ENCODE measurements at places on chromosomes 2 and 18.

GRCh38 chr2:234251326-234252271 is 201.1 kb downstream of the SPP2 start:
- H3K4me1 ChIP-seq, result peaks cover 17% of the 10 kb centered on the region
- DNase-seq, result no peak
- no peaks in the 10 kb centered on the region for H3K27me3 ChIP-seq

DNA sequence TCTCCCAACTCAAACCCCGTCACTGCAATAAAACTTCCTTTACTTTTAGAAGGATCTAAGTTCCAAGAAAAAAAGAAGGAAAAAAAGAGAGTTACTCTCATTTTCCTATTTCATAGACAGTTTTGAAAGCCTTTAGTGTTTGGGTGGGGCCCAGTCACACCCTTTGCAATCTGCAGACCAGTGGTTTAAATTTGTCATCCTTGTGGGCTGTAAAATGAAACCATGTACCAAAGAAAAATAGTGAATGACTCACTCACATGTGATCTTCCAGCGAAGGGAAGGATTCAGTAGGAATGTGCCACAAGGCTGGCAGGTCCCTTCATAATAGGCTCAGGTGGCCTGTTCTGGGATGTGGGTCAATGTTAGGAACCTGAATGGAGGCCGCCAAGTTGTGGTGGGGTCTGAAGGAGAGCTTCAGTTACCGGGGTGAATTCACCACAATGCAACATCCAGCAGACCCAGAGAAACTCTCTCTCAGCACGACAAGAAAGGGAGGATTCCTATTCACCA is 28.3 kb downstream of the ANXA4 start:
- no peaks in the 10 kb centered on the region for H3K27me3 ChIP-seq
- H3K4me1 ChIP-seq, result peaks cover 10% of the 10 kb centered on the region
- peak; percentile 44 for DNase-seq
- no peaks in the 10 kb centered on the region for H3K36me3 ChIP-seq
- no peak overlapping the region for H3K27ac ChIP-seq

DNA sequence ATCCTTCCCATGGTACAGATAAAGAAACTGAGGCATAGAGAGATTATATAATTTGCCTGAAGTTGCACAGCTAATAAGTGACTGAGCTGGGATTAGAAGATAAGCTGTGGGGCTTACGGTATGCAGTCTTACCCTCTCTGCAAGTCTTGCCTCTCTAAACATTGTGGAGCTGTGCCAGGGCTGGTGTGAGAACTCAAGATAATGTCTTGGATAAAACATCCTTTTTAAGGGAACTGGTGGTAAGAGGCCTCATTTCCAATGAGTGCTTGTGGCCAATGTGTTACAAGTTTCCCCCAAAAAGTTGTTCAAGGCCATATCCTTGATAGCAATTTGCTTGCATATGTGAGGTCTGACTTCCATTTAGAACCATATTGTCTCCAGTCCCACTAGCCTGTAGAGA is 84.3 kb upstream of the ETAA1 start:
- no peak overlapping the region for H3K27ac ChIP-seq
- DNase-seq, result no peak
- H3K27me3 ChIP-seq, result no peaks in the 10 kb centered on the region
- no peaks in the 10 kb centered on the region for H3K4me1 ChIP-seq
- H3K36me3 ChIP-seq, result no peaks in the 10 kb centered on the region

DNA sequence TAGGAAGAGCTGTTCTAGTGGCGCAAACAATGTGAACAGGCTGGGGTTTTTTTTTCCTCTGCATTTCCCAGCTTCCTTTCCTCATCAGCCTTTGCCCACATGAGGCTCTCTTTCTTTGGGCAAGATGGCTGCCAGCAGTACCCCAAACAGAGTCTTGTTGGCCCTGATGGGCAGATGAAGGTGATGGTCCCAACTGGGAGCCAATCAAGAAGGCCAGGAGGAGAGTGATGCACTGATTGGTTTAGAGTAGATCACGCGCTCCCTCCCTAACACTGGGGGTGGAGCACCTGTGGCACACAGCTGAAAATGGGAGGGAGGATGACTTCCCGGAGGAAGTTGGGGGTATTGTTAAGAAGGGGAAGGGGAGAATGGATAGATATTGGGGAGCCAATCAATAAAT is 96.3 kb upstream of the FZD7 start:
- DNase-seq, result no peak
- H3K4me3 ChIP-seq, result no peak overlapping the region
- H3K36me3 ChIP-seq, result no peaks in the 10 kb centered on the region
- H3K27ac ChIP-seq, result no peak overlapping the region
- no peaks in the 10 kb centered on the region for H3K27me3 ChIP-seq

- no peak overlapping the region for H3K27ac ChIP-seq
- no peaks in the 10 kb centered on the region for H3K4me1 ChIP-seq
- H3K4me3 ChIP-seq, result no peak overlapping the region
- no peaks in the 10 kb centered on the region for H3K27me3 ChIP-seq
- peak; percentile 6 for DNase-seq
- H3K36me3 ChIP-seq, result no peaks in the 10 kb centered on the region
These were observed 191.3 kb downstream of the MYO1B start for GRCh38 chr2:191436368-191437055.

DNA sequence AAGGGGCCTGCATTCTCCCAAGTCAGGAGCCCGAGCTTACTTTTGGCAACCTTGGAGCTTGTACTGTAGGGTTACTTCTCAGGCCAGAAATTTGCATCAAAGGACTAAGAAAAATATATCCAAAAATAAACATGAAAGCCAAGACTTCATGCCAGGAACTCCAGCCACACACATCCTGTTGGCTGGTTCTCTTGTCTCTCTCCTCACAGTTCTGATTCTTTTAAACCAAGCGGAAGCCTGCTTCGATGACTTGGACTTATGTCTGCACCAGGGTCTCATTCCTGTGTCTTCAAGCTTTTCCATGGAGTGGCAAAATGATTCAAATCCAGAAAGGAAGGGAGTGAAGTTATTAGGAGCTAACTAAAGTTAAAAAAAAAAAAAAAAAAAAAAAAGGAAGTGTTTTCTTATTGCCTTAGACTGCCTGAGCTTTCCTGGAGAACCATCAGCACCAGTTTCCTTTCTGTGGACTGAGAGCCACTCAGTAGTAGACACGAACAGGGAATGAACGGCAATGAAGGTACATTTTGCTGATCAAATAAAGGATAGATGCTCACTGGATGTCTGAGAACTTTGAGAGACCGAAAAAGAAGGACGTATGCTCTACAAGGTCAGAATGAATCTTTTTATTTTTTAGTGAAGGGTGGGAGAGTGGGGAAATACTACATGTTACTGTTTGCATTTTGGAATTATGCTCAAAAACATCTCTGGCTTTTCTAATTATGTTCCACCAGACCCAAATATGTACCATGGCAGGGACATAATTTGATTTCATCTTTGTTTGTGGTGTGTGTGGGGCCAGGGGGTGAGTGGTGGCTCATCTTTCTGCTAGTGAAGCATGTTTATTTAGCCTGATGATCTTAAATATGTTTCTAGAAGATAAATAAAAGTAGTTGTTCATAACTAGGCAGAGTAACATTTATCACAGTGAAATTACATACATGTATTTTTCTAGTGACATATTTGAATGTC is 86.0 kb downstream of the RAPGEF4 start:
- DNase-seq, result no peak
- no peak overlapping the region for H3K27ac ChIP-seq
- H3K27me3 ChIP-seq, result no peaks in the 10 kb centered on the region
- H3K36me3 ChIP-seq, result no peaks in the 10 kb centered on the region

DNA sequence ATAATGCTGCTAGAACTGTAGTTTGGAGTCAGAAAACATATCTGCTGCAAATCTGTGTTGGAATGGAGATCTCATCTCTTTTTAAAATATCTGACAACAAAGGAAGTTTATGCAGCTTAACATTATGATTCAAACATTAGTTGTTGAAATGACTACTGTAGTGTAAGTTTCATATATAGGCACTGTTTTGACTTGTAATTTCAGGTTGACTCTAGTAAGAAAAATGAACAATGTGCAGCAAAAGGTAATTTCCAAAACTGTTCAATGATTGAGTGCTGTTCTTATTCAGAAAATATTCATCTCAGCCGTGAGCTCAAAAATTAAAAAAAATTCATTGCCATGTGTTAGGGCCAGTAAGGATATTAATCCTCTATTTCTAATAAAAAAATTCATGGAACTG is 48.5 kb downstream of the CCDC138 start:
- H3K27ac ChIP-seq, result no peak overlapping the region
- no peak overlapping the region for H3K4me3 ChIP-seq
- peak; percentile 41 for DNase-seq
- H3K4me1 ChIP-seq, result no peaks in the 10 kb centered on the region
- no peaks in the 10 kb centered on the region for H3K27me3 ChIP-seq
- H3K36me3 ChIP-seq, result no peaks in the 10 kb centered on the region

DNA sequence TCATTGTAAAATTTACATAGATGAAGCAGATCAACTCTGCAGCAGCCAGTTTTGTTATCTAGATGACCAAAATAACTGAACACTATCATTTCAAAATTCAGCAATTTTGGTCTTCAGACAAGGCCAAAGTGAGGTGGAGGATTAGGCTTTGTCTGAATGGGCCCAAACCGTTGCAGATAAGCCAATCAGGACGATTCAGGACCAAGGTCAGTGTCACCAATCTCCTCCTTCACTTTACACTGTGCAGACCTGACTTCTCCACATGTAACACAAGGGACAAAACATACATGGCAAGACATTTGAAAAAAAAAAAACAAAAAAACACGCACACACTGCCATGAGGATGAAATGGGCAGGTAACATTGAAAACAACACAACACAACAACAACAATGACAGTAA is 211.2 kb downstream of the NAPG start:
- H3K27ac ChIP-seq, result no peak overlapping the region
- H3K4me1 ChIP-seq, result no peaks in the 10 kb centered on the region
- no peak overlapping the region for H3K4me3 ChIP-seq
- H3K27me3 ChIP-seq, result no peaks in the 10 kb centered on the region
- no peak for DNase-seq

- no peak overlapping the region for H3K4me3 ChIP-seq
- H3K36me3 ChIP-seq, result peaks cover 10% of the 10 kb centered on the region
- no peaks in the 10 kb centered on the region for H3K4me1 ChIP-seq
- H3K27ac ChIP-seq, result no peak overlapping the region
- DNase-seq, result no peak
- H3K27me3 ChIP-seq, result no peaks in the 10 kb centered on the region
These were observed 98.1 kb upstream of the ACAA2 start for GRCh38 chr18:49911427-49911826.

DNA sequence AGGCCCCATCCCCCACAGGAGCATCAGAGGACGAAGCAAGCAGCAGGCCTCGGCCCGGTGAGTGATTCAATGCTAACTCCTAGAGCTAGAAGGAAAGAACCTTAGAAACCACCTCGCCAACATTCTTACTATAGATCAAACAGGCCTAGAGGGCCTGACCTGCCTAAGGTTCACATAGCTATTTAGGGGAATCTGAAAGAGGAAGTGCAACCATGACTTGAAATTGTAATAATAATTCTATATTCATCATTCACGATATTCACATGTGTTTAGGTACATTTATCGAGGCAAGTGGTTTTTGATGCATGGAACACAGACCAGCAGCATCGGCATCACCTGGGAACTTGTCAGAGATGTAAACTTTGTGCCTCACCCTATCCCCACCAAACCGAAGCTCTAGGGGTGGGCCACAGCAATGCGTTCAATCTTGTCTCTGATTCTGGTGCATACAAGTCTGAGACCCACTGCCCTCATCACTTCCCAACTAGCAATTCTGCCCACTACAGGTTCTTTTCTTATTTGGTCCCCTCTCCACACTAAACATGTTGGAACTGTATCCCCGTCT is 78.0 kb upstream of the DNMT3A start:
- no peaks in the 10 kb centered on the region for H3K4me1 ChIP-seq
- H3K27me3 ChIP-seq, result no peaks in the 10 kb centered on the region
- no peak for DNase-seq
- H3K4me3 ChIP-seq, result no peak overlapping the region

- no peak overlapping the region for H3K4me3 ChIP-seq
- H3K27me3 ChIP-seq, result no peaks in the 10 kb centered on the region
- H3K27ac ChIP-seq, result no peak overlapping the region
- H3K36me3 ChIP-seq, result no peaks in the 10 kb centered on the region
- no peak for DNase-seq
These were observed 95.3 kb upstream of the CAVIN2 start for GRCh38 chr2:191942090-191942738.

DNA sequence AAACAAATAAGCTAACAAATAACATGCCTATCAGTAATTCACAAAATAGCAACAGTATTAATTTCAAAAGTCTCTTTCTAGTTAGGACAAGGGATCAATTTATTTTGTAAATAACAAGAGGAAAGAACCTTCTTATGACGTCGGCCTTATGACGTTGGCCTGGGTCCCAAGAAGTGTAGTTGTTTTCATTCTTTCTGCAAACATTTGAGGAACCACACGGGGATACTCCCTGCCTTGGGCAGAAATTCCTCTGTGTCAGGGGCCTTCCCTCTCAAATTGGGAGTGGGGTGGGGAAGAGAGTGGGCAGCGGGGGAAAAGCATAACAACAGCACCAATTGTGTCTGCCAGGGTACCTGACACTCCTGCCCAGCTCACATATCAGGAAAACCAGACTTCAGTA is 1.3 kb downstream of the CCDC68 start:
- no peak overlapping the region for H3K27ac ChIP-seq
- DNase-seq, result no peak
- H3K36me3 ChIP-seq, result no peaks in the 10 kb centered on the region
- H3K4me1 ChIP-seq, result no peaks in the 10 kb centered on the region
- H3K27me3 ChIP-seq, result no peaks in the 10 kb centered on the region
- H3K4me3 ChIP-seq, result no peak overlapping the region

DNA sequence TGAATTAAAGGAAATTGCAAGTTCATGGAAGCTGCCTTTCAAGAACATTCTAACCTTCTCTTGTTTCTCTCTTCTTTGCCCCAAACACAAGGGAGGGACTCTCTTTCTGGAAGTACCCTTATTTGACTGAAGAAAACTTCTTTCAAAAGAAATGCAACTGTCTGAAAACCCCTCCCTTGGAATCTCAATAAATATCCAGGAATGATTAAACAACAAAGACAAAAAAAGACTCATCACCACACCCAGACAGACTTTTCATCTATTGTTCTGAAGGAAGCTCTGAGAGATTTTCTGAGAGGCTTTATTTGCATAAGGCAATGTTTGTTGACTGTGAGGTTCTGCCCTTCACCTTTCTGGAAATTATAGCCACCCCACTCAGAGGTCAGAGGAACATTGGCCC is 1260.9 kb downstream of the LRP1B start:
- H3K4me1 ChIP-seq, result no peaks in the 10 kb centered on the region
- no peak overlapping the region for H3K4me3 ChIP-seq
- no peaks in the 10 kb centered on the region for H3K36me3 ChIP-seq
- DNase-seq, result no peak

GRCh38 chr2:22880161-22880560 is 504.8 kb upstream of the KLHL29 start:
- H3K4me3 ChIP-seq, result no peak overlapping the region
- no peaks in the 10 kb centered on the region for H3K36me3 ChIP-seq
- no peaks in the 10 kb centered on the region for H3K27me3 ChIP-seq
- no peak for DNase-seq
- H3K27ac ChIP-seq, result no peak overlapping the region

GRCh38 chr2:157172239-157172638 is 85.3 kb upstream of the GALNT5 start:
- no peak for DNase-seq
- no peaks in the 10 kb centered on the region for H3K36me3 ChIP-seq
- no peaks in the 10 kb centered on the region for H3K27me3 ChIP-seq
- no peak overlapping the region for H3K4me3 ChIP-seq

- no peaks in the 10 kb centered on the region for H3K36me3 ChIP-seq
- H3K27me3 ChIP-seq, result no peaks in the 10 kb centered on the region
- H3K4me1 ChIP-seq, result no peaks in the 10 kb centered on the region
These were observed 10.7 kb downstream of the SATB2 start for GRCh38 chr2:199446996-199447576.
